ENCODE measurements at places on chromosomes 5 and 9.

DNA sequence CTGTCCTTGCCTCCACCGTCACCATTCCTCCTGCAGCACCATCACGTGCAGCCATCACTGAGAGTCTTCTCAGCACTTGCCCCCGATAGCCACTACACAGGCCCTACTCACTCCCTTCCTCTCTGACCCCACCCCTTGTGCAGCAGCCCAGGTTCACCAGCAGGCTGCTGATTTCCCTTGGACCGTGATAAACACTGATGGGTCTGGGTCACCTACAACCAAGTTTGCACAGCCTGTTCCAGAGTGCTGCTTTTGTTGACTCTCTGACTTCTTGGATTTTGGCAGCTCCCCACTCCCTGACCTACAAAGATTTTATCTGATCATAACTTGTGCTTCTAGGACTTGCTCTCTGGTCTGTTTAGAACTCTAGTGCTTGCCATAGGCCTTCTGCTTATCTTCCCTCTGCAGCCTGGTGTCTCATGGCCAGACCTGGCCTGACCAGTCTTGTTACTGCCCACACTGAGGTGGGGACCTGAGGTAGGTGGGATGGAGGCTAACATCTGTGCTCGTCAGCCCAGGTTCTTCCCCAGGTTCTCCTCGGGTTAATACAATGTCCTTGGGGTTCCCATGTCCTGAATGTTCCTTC lies 109.3 kb downstream of the TARS1 start:
- DNase-seq, result no peak

GRCh38 chr5:67414712-67415111 lies 218.1 kb upstream of the CD180 start:
- peak; percentile 57 for DNase-seq

DNA sequence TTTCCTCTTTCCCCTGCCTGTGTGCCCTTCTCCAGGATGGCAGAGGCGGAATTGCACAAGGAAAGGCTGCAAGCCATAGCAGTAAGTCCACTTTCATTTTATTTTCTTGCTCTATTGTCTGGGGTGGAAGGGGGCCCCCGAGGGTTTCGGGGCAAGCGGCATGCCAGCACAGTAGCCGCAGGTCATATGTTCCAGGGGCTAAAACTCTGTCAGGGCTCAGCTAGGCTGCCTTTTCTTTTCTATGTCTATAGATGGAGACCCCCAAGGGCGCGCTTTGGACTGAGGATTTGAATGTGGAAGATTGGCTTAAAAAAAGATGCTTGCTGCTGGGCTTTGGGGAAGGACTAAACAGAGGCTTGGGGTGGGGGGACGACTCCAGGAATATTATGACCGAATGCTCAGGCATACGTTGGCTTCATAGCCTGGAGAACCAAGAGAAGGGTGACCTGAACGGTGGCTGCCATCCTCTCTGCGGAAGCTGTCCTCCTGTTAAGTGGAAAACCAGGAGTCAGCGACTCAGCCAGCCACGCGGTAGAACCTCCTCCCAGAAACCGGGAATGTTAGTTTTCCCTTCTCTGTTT lies 545 bp downstream of the PALM2AKAP2 start:
- DNase-seq, result peak; percentile 23

DNA sequence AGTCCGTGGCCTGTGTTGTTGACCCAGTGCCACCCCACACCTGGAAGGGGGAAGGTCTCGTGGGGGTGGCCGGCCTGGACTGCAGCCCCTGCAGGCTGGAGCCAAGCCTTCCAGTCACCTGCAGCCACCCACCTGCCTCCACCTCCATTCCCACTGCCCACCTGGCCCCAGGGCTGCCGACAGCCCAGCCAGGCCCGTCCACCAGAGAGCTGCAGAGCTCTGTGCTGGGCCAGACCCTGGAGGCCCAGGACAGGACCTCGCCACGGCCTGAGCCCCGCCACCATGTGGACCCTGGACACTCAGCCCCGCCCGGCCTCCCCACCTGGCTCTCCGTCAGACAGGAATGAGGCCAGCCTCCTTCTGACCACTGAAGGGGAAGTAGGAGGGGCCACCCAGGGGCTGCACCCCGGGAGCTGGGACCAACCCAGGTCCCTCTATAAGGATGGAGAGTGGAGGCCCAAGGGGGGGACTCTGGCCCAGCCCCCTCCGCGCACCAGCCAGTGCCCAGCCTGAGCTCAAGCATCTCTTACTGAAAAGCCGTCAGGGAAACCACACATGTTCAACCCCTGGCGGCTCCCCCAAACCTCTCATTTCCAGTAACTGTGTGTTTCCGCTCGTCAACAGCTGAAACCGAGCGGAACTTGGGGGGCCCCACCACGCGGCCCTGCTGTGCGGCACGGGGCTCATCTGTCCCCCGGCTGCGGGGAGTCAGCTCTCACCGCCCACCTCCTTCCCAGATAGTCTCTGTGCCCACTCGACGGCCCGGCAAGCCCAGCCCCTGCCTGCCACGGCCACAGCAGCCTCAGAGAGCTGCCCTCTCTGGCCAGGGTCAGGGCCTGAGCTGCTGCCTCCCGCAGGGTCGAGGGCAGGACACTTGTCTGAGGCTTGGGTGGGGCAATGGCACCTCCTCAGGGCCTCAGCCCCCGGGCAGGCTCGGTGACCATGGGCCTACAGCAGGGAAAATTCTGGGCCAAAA lies 12.8 kb downstream of the NOTCH1 start:
- no peak for DNase-seq

DNA sequence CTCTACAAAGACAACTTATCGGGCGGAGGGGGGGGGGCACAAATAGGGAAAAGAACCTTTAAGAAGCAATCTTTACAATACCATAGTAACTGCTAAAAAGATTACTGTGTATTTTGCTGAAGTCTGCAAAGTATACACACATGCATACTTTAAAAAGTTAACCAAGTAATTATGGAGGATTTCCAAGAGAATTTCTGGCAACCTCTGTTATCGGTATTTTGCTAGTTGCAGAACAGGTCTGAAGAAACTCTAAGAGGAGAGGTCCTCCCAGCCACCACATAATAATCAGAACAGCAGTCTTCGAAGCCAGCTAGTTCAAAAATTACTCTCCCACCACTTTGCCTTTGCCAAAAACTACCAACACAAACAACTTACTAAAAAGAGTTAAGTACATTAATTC lies 56.1 kb downstream of the UBAP2 start:
- no peak for DNase-seq

DNA sequence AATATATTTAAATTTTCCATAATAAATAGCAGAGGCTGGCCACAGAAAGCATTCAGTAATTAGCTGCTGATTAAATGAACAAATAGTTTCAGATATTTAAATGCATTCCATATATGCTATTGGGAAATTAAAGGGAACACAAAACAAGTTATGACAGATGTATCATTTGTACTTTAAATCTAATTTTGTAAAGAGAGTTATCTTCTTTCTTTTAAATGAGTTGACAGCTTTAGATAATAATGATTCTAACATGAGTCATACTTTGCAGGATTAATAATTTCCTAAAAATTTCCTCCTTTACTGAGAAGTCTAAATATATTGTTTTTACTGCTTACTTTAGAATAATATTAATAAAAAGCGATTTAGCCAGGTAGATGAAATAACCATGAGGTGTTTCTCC lies 320.1 kb downstream of the ADAMTS6 start:
- DNase-seq, result no peak

- DNase-seq, result peak; percentile 75
These were observed 56.7 kb downstream of the TLE1 start for GRCh38 chr9:81632599-81632998.

DNA sequence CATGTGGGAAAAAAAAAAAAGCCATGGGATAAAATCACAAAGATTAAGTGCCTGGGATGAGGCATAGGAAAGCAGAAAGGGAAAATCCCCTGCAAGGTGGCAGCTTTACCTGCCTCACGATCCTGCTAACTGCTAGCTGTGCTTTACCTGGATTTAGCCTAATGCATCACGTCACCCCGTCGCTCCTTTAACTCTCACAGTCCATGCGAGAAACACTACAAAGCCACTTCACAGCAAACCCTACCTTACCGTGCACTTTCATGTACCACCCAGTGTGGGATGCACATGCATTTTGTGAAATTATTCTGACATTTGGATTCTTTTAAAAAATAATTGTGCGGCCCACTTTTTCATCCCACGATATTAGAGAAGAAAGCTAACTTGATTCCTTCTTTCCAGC lies 31.0 kb downstream of the ATPSCKMT start:
- DNase-seq, result no peak

DNA sequence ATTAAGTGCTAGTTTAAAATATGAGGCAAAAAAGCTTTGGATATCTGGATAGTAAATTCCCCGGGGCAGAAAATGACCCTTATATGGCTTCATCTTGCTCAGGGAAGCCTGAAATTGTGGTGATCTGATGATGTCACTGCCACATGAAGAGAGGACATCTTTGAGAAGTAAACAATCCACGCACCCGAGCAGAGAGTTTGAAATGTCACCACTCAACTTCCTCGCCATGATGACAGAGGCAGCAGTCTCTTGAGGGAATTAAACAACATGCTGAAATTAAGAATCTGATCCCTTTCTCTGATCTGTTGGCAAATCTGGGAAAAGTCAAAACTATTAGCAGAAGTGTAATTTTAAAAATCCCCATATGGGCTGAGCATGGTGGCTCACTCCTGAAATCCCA lies 110.0 kb downstream of the TLE1 start:
- DNase-seq, result no peak

DNA sequence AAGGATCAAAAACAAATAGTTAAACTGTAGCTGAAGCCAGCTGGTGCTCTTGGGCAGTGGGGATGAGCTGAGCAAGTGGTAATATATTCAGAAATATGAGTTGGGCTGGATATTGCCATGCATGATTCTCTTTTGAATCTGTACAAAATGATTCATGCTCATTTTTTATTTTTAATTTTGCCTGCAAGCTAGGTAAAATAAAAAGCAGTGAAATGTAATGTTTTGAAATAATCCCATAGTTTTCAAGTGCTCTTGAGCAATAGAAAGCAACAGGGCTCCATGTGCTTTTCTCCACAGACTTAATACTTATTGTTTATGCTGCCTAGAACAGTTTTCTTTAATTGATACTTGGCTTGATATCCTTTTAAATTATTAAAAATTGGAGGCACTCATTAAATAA lies 489.3 kb downstream of the TLE4 start:
- DNase-seq, result no peak
